GM13976 (cell line): ENCODE measurements at places on chromosomes 1 and 21.
A peak's percentile ranks its signal among the peaks of the same experiment; 100 is the strongest.

- no peak for DNase-seq
Observed at GRCh38 chr1:98903261-98903660, 101.4 kb downstream of the PLPPR5 start.

GRCh38 chr1:58884706-58885661, 101.1 kb upstream of the JUN start:
- DNase-seq, result no peak

- no peak for DNase-seq
Observed at GRCh38 chr1:226659641-226660040, 79.4 kb downstream of the ITPKB start.

- no peak for DNase-seq
Observed at GRCh38 chr1:9901148-9902059, 8.7 kb downstream of the CTNNBIP1 start.

- DNase-seq, result no peak
Observed at GRCh38 chr1:182889997-182890396, 50.9 kb downstream of the DHX9 start.

GRCh38 chr1:57860931-57861565, 437.2 kb upstream of the DAB1 start:
- DNase-seq, result no peak

DNA sequence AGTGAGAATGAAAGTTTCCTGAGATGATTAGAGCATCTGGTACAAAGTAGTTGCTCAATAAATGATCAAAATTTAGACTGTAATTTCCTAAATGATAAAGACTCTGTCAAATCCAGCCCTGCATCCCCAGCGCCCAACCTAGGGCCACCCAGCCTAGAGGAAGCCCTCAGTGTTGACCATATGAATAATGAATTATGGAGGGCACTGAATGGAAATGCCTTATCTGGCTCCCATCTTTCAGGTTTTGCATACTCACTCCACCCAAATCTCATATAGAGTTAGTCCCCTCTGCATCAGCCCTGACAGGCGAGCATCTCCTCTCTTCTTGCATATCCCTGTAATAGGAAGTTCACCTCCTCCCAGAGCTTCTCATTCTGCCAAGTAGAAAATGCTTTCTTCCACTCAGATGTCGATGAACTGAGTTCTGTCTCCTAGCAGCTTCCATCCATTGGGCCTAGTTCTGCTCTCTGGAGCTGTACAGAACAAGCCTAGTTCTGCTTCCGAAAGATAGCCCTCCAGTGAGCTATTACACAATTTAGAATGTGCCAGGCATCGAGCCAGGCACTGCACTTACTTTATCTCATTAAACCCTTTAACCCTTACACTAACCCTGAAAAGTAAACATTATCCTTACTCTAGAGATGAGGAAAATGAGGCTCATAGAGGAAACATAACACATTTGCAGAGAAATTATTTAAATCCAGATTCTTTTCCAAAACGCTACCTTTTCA, 20.9 kb downstream of the COA7 start:
- no peak for DNase-seq

DNA sequence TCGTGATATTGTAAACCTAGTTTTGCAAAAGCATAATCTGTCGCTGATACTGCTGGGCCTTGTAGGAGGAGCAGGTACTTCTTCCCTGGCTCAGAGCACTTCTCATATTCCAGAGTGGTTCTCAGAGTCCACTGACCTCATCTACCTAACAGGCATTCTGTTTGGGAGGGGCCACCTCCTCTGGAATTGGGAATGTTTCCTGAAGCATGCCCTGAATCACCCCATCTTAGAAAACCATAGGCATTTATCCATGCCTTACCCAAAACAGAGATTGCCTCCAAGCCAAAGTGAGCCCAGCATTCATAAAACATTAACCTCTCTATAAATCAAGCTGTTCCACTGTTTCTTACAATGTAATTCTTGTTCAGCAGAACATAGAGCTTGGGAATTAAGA, 35.1 kb downstream of the SLC44A3 start:
- no peak for DNase-seq

DNA sequence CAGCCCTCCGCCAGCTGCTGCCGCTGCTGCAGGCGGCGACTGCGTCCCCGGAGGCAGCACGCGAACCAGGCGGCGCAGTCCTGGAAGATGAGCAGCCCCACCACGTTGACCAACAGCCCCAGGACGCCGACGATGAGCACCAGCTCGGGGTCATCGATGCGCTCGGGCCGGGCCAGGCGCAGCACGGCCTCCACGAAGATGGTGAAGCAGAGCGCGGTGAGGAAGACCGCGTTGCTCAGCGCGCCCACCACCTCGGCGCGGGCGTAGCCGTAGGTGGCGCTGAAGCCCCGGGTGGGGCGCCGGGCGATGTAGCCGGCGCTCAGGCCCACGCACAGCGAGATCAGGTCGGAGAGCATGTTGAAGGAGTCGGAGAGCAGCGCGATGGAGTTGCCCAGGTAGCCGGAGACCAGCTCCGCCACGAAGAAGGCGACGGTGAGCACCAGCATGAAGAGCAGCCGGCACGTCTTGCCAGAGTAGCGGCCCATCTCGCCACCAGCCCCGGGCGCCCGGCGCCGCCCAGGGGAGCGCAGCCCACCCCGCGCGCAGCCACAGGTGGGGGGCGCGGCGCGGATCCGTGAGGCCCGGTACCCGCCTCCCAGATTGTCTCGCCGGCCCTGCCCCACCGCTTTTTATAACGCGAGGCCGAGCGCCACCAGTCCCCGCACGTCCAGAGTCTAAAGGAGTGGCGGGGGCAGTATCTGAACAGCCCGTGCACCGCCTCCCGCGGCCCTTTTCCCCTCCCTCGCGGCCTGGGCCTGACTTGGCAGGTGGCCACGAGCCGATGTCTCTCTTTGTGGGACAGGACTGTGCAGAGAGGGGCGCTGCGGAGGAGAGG, at the start of gene SLC30A10:
Gene SLC30A10, minus strand, starts transcription at position 602 of the 835 bp plus-strand sequence. Its CDS starts 117 bp downstream, at position 485.
- peak; percentile 65 for DNase-seq

DNA sequence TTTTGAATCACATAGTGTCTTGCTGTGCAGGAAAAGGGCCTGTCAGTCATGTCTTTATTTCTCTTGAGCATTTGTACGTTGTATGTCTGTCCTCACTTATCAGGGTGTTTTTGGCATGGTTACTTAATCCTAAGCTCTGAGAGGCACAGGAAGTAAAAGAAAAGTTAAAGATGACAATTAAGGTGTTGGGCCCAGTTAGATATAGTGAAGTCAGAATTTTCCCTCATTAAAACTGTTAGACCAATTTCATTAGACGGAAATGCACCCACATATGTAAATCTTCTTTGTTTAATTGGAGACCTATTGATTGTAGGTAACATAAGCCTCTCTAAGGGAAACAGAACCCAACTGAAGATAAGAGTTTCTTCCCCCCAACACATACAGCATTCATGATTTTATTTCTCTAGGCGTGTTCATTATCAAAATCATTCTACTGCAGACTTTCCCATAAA, 21.9 kb downstream of the NFIA start:
- no peak for DNase-seq

DNA sequence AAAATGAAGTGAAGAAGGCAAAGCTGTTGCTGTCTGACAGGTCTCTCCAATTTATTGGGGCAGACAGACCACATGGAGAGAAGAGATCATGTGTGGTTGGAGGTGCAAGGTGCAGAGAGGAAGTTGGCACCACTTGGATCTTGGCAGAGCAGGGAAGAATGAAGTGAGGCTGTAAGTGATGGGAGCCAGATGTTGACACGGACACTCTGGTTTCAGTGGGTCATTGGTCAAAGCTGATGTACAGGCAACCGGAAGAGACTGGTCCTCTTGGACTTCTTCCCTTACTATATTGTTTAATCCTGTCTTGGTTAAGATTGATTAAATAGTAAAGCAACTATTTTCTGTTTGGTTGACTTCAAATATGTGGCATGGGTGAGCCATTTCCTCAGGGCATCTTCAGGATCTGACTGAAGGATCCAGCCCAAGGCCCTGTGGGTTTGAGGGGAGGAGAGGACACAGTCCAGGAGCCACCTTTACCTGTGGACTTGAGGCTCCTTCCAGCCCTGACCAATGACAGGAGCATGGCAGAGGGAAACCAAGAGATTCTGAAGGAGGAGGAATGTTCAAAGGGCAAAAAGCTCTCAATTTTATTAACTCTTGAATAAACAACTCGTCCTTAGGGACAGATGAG, 49.4 kb downstream of the NENF start:
- no peak for DNase-seq
